Fibroblast of lung (primary cell): ENCODE measurements at places on chromosomes 7 and 10.

DNA sequence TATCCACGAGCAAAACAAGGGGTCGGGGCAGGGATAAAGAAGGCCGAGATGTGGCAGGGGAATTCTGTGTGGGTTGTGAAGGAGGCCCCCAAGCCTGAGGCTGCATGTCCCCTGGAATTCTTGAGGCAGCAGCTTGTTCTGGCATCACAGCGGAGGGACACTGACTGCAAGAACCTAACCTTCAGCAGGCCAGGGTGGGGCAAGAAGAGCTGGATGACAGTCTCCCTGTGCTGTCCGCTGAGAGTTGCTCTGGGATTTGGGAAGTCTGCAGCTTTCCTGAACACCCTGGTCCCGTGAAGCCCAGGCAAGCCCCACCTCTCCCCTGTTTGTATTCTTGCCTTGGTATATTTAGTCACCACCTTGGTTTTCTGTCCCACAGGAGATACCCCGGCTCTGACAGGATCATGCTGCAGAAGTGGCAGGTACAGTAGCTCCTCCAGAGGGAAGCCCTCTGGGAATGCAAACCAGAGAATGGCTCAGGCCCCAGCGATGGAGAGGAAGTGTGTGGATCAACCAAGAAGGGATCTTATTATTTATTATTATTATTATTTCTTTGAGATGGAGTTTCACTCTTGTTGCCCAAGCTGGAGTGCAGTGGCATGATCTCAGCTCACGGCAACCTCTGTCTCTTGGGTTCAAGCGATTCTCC, 1.9 kb upstream of the LRRC18 start:
- no peak for DNase-seq

DNA sequence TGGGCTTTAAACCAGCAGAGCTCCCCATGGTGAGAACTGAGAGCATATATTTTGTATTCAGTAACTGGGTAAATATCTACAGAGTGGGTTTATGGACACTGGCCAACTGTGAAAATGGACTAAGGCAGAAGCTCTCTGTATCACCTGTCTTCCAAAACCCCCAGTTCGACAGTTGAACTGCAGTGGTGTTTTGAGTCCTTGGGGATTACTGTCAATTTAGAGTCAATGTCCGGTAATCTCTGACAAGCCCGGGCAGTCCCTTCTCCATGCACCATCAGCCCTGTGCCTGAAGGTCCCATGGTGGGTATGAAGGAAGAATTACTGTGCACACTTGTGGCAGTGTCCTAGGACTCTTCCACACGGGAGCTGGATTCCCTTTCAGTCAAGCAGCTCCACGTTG, 235.0 kb downstream of the CCSER2 start:
- DNase-seq: no peak

GRCh38 chr10:50224330-50224952, 26.9 kb downstream of the ASAH2 start:
- peak; percentile 70 for DNase-seq

GRCh38 chr7:87225696-87226095, 6.2 kb upstream of the TMEM243 start:
- DNase-seq: peak; percentile 63

- no peak for DNase-seq
Measured at GRCh38 chr7:100856871-100857282, 4.4 kb downstream of the SLC12A9 start.

GRCh38 chr7:31092606-31093005, 40.5 kb downstream of the ADCYAP1R1 start:
- no peak for DNase-seq

DNA sequence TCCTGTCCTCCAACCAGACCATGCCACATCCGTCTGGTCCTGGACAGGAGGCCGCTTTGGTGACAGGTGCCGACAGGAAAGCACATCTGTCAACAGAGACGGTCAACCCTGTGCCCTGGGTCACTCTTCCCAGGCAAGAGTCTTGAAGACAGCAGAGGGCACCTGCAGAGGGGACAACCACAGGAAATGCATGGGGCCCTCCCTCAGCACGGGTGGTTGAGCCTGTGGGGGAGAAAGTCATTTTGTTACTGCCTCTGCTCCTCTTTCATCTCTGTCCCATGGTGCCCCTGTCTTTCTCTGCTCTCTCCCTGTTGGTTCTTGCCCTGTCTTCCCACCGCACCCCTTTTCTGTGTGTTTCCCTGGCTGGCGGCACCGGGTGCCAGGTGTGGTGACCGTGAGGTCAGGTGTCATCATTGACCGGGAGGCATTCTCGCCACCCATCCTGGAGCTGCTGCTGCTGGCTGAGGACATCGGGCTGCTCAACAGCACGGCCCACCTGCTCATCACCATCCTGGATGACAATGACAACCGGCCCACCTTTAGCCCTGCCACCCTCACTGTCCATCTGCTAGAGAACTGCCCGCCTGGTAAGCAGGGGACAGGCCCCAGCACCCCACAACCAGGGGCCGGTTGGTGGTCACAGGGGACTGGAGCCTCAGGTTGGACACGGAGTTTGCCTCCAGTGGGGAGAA, 17.6 kb upstream of the VSIR start:
- DNase-seq: no peak

- no peak for DNase-seq
Measured at GRCh38 chr7:1939434-1940401, 269.6 kb downstream of the ELFN1 start.

DNA sequence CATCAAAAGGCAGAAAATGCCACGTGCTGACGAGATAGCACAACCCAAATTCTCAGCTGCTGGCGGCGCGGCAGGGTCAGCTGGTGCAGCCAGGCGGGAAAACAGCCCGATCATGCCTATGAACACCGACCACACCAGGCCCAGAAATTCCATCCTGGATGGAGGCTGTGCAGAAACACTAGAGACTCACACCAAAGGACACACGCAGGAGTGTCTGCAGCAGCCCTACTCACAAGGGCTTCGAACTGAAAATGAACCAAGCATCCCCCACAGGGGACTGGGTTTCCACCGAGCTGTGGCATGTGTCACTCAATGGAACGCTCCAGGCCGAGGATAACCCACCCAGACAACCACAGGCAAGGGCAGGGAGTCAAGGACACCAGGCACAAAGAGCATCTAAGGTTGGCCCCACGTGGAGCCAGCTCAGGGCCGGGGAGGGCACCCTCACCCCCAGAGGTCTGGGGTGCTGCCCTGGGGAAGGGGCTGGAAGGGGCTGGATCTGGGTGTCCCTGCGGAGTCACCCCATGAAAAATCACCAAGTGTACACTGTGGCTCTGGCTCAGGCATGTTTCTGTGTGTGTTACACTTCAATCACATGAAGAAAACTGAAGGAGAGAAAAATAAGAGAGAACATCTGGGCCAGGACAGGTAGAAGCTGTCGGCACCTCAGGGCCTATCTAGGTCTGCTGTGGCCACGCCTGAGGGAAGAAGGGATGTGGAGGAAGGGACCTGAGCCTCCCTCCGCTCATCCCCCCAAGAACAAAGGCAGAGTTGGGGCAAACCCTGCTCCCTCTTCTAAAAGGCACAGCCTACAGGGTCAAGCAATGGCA, 33.0 kb downstream of the RASGEF1A start:
- no peak for DNase-seq

DNA sequence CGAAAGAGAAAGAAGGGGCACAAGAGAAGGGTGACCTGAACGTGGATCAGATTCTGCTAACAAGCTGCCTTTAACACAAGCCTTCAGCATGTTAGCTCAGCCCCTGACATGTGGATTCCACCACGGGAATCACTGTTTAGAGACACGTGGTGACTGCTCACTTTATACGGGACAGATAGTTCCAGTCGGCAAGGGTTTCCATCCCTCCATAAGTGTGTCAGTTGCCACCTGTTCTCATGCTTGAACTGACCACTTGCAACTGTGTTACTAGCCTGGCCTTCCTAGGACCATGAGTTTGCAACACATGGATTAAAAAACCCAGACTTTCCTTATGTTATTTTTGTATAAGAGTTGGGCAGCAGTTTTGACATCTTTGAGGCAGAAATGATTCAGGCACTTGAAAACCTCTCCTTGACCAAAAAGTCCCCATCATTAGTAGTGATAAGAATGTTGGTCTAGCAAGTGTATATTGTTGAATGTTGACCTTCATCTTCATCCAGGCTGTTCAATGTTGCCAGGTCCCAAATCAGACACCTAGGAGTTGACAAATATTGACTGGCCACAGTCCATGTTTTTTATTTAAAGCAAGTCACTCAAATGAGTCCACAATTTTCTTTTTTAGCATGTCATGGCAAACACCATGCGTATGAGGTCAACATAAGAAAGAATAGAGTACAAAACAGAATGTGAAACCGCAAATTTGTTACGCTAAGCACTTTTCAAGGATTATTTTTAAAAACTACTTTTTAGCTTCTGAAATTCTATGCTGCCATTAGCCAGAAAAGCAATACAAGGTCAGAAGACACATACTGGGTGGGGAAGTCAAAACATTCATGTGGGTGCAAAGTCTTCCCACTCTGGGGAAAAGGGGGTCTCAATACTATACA, 101.6 kb downstream of the ABLIM1 start:
- no peak for DNase-seq

- DNase-seq: no peak
Measured at GRCh38 chr7:66631471-66631870, 2.8 kb downstream of the KCTD7 start.

GRCh38 chr7:94335586-94335985, 59.1 kb upstream of the COL1A2 start:
- DNase-seq: no peak

GRCh38 chr7:21828841-21829240, 116.9 kb downstream of the CDCA7L start:
- no peak for DNase-seq

DNA sequence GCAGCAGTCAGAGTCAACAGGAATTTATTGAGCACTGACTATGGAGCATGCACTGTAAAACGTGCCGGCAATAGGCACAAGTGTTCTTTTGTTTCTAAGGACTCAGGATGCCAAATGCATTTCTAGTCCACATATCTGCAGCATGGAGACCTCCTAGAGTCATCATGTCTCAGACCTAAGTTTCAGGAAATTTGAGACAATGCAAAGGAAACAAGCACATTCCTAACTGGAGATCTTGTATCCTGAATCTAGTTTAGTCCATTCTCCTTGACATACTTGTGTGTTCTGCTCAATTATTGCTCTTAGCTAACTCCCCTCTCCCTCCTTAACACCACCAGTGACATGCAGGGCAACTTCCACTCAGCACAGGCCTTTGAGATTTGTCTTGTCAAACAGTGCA, 173.2 kb downstream of the ZNF438 start:
- DNase-seq: no peak

GRCh38 chr10:67917169-67917568, 32.7 kb downstream of the SIRT1 start:
- DNase-seq: no peak

DNA sequence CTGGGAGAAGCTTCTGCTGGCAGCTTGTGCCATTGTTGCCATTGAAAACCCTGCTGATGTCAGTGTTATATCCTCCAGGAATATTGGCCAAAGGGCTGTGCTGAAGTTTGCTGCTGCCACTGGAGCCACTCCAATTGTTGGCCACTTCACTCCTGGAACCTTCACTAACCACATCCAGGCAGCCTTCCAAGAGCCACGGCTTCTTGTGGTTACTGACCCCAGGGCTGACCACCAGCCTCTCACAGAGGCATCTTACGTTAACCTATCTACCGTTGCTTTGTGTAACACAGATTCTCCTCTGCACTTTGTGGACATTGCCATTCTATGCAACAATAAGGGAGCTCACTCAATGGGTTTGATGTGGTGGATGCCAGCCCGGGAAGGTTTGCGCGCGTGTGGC, 220.7 kb downstream of the ADK start:
- peak; percentile 84 for DNase-seq

DNA sequence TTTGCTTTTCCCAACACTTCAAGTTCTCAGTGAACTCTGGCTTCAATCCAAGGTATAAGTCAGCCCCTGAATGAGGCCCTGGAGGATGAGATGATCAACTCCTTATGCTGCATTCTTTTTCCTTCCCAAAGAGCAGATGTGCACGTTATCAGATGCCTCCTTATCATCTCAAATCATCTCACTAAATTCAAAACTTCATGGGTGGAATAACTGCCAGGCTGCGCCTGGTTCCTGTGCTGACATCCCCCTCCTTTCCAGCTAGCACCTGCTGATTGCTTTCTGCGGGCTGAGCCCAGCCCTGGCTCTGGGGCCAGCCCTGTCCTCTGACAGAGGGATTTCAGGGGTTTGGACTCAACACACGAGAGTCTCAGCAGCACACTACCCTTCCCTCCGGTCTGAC, 44.9 kb downstream of the TLL2 start:
- DNase-seq: no peak

DNA sequence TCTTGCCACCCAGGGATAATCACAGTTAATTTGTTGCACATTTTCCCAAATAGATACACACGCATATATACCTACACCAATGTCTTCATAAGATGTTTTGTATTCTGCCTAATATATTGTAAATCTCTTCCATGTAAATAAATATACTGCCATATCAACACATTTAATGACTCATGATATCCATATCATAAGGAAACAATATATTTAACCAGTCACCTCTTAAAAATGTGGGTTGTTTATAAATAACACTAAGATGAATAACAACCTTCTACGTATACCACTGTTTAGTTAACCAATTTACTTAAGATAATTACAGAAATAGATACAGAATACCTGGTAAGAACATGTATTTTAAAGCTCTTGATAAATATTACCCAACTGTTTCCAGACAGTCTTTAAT, 38.2 kb downstream of the ELAPOR2 start:
- no peak for DNase-seq
